ENCODE measurements at places on chromosomes 3 and 15. TPM values are rescaled to one million over a fixed set of nuclear protein-coding genes. Genes with fewer than 3 reads are reported as not detected.

AQR gene
- 37.8 TPM for total RNA-seq

IREB2 gene
- 20.5 TPM for total RNA-seq

ZNF621 gene
- total RNA-seq, result 6.4 TPM

LYSMD2 gene
- 19.6 TPM for total RNA-seq

GOLGA6L7 gene
- not detected for total RNA-seq

ZNF501 gene
- total RNA-seq, result 4.2 TPM

DNA sequence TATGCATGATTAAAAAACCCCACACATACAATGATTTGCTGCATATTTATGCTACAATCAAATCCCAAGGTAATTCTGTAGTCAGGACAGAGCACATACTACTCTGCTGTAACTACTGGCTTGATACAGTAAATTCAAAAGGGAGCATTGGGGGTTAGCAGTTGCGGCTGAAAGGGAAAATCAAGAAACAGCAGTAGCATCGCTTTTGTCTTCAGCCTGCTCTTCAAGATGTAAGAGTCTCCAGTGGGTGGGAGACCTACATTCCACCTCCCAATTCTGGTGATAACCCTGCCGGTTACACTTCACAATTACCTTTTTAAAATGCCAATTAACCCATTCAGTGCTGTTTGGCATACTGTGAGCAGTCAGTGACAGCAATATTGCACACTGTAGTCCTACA, 259.4 kb downstream of the NR2F2 start:
- no peak overlapping the region for H3K4me3 ChIP-seq
- no peaks in the 10 kb centered on the region for H3K4me1 ChIP-seq
- no peak overlapping the region for H3K27ac ChIP-seq
- H3K36me3 ChIP-seq, result no peaks in the 10 kb centered on the region
- no peaks in the 10 kb centered on the region for H3K27me3 ChIP-seq

GRCh38 chr3:34067536-34068051, 269.2 kb downstream of the PDCD6IP start:
- H3K36me3 ChIP-seq, result no peaks in the 10 kb centered on the region
- no peak overlapping the region for H3K27ac ChIP-seq
- H3K27me3 ChIP-seq, result no peaks in the 10 kb centered on the region
- peaks cover 36% of the 10 kb centered on the region for H3K4me1 ChIP-seq
- DNase-seq, result no peak

GRCh38 chr3:16523778-16524177, 10.3 kb upstream of the RFTN1 start:
- H3K4me3 ChIP-seq, result no peak overlapping the region
- no peak overlapping the region for H3K27ac ChIP-seq
- H3K27me3 ChIP-seq, result no peaks in the 10 kb centered on the region
- DNase-seq, result no peak
- no peaks in the 10 kb centered on the region for H3K36me3 ChIP-seq

DNA sequence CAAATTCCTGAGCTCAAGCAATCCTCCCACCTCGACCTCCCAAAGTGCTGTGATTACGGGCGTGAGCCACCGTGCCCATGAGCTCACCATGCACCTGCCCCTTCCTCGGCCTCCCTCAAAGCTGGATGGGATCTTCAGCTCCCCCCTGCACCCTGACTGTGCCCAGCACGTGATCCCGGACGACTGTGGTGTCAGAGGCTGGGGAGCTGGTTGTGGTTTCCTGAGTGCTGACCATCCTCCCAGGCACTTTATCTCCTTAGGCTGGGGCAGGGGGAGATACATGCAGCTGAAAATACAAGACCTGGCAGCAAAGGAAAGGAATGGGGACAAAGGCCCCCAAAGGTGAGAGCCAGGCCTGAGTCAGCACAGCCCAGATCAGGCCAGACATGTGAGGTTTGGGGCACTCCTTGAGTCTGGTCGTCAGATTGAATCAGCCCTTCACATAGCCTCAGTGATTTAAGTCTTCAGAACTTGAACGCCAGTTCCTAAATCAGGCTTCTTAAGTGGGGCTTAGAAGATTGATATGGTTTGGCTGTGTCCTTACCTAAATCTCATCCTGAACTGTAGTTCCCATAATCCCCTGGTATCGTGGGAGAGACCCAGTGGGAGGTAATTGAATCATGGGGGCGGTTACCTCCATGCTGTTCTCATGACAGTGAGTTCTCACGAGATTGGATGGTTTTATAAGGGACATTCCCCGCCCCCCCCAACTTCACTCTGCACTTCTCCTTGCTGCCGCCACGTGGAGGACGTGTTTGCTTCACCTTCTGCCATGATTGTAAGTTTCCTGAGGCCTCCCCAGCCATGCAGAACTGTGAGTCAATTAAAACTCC, 35.8 kb downstream of the PRKCD start:
- no peaks in the 10 kb centered on the region for H3K27me3 ChIP-seq
- peaks cover 3% of the 10 kb centered on the region for H3K36me3 ChIP-seq
- no peaks in the 10 kb centered on the region for H3K4me1 ChIP-seq
- no peak overlapping the region for H3K4me3 ChIP-seq
- DNase-seq, result no peak

DNA sequence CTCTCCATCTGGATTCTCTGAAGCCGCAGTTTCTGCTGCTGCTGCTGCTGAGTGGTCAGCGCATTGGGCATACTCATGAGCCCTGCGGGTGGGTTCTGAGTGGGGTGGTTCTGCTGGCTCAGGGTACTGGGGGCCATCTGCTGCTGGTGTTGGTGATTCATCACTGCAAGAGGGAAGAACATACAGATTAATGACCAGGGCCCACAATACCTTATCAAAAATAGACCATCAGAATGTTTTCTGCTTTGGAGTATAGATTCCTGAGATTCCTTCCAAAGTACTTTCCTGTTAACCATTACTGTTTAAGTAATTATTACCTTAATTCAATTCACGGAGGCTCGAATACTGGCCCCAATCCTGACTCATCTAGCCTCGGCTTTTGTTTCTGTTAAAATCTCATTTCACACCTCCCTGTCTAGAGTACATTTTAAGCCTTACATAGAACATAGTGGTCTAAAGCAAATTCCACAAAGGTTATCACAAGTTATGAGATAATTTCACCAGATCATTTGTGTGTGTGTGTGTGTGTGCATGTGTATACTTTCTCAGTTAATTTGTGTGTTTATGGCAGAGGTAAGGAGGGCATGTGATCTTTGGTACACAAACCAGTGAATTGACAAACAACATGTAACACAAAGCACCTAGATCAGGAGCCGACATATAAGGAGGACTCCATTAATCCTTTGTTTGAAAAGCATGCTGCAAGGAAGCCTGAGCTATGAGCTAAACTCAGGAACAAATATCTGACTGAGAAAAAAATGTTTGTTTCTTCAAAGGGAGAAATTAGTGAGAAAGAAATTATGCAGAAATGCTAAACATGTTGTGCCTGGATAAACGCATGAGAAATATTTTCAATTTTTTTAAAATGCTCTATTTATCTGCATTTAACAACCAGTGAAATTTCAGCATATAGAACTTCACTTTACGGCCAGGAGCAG, 68.1 kb downstream of the TM4SF4 start:
- H3K4me1 ChIP-seq, result no peaks in the 10 kb centered on the region
- H3K27me3 ChIP-seq, result no peaks in the 10 kb centered on the region
- H3K27ac ChIP-seq, result no peak overlapping the region
- H3K36me3 ChIP-seq, result no peaks in the 10 kb centered on the region

- DNase-seq, result no peak
- no peaks in the 10 kb centered on the region for H3K4me1 ChIP-seq
- no peak overlapping the region for H3K27ac ChIP-seq
- H3K36me3 ChIP-seq, result no peaks in the 10 kb centered on the region
- no peak overlapping the region for H3K4me3 ChIP-seq
Observed at GRCh38 chr3:100230710-100231109, 30.1 kb upstream of the TBC1D23 start.

- no peak for DNase-seq
- no peaks in the 10 kb centered on the region for H3K4me1 ChIP-seq
- no peaks in the 10 kb centered on the region for H3K36me3 ChIP-seq
- H3K27ac ChIP-seq, result no peak overlapping the region
- H3K27me3 ChIP-seq, result no peaks in the 10 kb centered on the region
Observed at GRCh38 chr3:140011611-140012277, 76.8 kb downstream of the CLSTN2 start.

DNA sequence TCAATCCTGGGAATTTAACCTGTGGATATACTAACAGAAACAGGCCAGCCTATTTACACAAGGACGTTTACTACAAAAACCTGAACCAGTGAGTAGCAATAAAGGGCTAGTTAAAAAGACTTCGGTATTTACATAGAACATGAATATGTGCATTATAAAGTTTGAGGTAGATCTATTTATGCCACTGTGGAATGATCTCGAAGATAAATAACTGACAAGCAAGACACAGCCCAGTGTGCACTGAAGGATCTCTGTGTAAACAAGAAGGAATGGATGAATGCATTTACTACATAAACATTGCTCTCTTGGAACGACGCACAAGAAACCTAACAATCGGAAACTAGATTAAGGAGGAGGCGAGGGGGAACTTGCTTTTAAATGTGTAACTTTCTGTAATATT, 132.0 kb upstream of the NSMCE3 start:
- DNase-seq, result no peak
- H3K36me3 ChIP-seq, result no peaks in the 10 kb centered on the region
- H3K27me3 ChIP-seq, result no peaks in the 10 kb centered on the region

GRCh38 chr15:40354408-40355171, 3.4 kb upstream of the DISP2 start:
- no peak overlapping the region for H3K27ac ChIP-seq
- no peaks in the 10 kb centered on the region for H3K36me3 ChIP-seq
- no peak overlapping the region for H3K4me3 ChIP-seq
- DNase-seq, result no peak

DNA sequence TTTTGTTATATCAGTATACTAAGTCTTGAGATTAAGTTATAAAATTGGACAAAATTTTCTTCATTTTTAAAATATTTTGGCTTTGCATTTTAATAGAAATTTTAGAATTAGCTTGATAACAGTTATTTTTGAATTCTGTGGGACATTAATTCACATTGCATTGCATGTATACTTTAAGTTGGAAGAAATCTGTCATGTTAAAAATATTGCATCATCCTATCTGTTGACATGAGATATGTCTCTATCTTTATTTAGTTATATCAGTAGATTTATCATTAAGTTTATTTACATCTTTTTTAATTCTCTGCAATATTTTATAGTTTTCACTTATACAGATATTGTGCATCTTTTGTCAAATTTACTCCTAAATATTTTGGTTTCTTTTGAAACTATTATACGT, 904.6 kb upstream of the NR2F2 start:
- no peak for DNase-seq
- H3K4me1 ChIP-seq, result no peaks in the 10 kb centered on the region
- H3K4me3 ChIP-seq, result no peak overlapping the region
- no peaks in the 10 kb centered on the region for H3K27me3 ChIP-seq
- no peaks in the 10 kb centered on the region for H3K36me3 ChIP-seq

DNA sequence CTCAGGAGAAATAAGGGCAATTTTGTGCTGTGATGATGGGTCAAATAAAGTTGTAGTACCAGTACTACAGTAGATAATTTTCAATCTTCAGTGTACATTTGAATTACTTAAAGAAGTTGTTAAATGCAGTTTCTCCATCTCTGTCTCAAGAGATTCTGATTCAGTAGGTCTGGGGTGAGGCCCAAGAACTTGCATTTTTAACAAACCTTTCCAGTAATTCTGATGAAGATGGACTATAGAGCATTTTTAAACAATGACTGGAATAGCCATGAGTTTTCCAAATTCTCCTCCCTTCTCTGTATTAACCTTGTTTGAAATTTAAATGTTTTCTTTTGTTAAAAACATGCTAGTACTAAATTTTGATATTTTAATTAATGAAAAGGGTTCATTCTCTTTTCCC, 127.0 kb upstream of the CD96 start:
- no peaks in the 10 kb centered on the region for H3K4me1 ChIP-seq
- no peak overlapping the region for H3K27ac ChIP-seq
- no peaks in the 10 kb centered on the region for H3K27me3 ChIP-seq
- no peak overlapping the region for H3K4me3 ChIP-seq
- DNase-seq, result no peak

DNA sequence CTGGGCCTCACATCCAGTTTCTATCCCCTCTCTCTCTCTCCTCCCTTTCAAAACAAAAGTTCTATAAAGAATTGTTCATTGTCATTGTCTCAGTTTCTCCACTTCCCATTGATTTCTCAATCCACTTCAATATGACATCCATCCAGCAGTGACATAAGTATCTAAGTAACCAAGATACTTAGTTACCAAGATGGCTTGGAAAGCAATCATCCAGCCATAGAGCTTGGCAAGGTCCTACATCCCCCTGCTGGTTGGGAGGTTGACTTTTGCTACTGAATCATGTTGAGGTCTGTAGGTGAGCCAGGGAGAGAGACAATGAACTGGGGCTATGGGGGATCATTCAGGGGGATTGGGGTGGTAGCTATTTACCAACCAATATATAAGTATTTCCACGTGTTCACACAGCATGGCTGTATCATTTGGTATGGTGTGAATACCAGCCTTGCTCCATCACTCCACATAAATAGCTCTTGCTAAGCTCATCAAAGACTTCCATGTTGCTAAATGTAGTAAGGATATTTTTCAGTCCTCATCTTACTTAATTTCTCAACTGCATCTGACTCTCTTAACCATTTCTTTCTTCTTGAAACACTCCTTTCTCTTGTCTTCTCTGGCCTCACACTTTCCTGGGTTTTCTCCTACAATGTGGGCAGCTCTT, 58.8 kb upstream of the NTRK3 start:
- DNase-seq, result no peak
- no peak overlapping the region for H3K27ac ChIP-seq
- no peak overlapping the region for H3K4me3 ChIP-seq
- H3K36me3 ChIP-seq, result no peaks in the 10 kb centered on the region
- no peaks in the 10 kb centered on the region for H3K27me3 ChIP-seq
- no peaks in the 10 kb centered on the region for H3K4me1 ChIP-seq

GRCh38 chr3:18559331-18559842, 134.2 kb upstream of the SATB1 start:
- H3K4me1 ChIP-seq, result peaks cover 22% of the 10 kb centered on the region
- H3K27me3 ChIP-seq, result no peaks in the 10 kb centered on the region
- peak; percentile 51 for DNase-seq
- H3K36me3 ChIP-seq, result no peaks in the 10 kb centered on the region
- no peak overlapping the region for H3K4me3 ChIP-seq
- peak overlapping the region; percentile 46 for H3K27ac ChIP-seq

DNA sequence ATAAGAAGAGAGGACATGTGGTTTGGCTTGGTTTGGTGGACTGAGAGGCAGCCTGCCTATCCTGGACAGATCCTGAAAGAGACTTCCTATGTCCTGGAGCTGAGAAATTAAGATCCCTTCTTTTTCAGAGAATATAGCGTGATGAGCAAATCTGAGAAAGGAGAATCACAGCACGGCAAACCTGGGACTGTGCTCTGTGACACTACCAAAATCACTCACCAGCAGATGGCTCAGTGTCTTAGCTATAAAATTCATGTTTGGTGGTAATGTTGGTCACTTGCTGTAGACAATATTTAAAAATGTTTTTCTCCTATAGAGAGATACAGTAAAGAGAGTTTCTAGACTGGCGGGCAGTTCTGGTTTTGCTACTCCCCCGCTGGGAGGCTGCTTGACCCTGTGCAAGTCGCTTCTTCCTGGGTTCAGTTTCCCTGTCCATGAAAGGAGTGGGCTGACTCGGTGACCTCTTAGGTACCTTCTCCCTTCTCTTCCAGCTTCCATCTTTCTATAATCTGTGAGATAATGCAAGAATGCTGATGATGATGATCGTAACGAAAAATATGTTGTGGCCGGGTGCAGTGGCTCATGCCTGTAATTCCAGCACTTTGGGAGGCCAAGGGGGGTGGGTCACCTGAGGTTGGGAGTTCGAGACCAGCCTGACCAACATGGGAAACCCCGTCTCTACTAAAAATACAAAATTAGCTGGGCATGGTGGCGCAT, 7.6 kb upstream of the HES1 start:
- no peak overlapping the region for H3K4me3 ChIP-seq
- peaks cover 11% of the 10 kb centered on the region for H3K27me3 ChIP-seq
- DNase-seq, result no peak
- no peak overlapping the region for H3K27ac ChIP-seq
- peaks cover 7% of the 10 kb centered on the region for H3K4me1 ChIP-seq

All from thymus (tissue), 14 donors.